ENCODE measurements at places on chromosomes 11 and 22.
A peak's percentile ranks its signal among the peaks of the same experiment; 100 is the strongest.

DNA sequence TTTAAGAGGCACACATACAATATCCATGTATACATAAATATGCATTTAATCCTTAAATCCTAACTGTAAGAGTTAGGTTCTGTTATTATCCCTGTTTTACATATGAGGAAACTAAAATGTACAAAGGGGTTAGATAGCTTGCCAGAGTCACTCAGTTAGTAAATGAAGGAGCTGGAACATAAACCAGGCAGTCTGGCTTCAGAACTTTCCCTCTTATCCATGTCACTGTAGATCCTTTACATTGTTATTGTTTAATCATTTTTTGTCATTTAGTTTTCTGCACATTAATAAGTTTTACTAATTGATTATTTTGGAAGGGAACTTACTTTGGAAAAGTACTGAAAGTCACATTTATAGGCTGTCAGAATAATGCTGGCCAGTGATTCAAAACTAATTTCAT, 282.4 kb downstream of the TMEM135 start:
- no peak for DNase-seq

DNA sequence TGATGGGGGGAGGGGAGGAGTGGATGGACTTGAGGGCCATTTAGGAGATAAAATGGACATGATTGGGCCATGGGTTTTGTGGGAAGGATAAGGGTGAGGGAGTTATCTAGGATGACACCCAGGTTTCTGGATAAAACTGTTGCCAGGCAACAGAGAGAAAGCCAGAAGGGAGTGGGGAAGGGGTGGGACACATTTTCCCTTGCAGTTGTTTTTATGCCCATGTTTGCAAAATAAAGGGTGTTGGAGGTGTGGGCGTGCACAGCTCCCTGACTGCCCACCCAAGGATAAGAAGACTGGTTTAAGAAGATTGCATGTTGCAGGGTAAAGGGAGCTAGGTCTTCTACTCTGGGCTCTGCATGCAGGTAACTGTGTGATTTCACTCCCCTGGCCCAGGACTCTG, 18.3 kb upstream of the YWHAH start:
- no peak for DNase-seq

DNA sequence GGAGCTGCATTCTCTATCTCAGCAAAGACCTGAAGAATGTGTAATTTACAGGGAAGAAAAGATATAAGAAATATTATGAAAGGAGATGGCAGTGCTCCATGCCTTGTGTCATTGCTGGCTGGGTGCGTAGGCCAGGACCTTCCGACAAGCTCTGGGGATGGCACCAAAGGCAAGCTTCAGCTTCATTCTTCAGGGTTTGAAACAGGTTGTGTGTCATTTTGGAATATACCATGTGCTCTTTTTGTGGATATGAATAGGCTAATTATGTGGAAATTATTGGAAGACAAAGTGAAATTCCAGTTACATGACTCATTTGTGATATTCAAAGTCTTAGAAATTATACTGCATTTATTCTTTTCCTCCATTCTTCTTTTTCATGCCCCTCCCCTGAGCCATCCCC, 5.7 kb upstream of the KIRREL3 start:
- no peak for DNase-seq

GRCh38 chr11:446891-447290, 3.2 kb upstream of the PTDSS2 start:
- DNase-seq: no peak

- no peak for DNase-seq
Measured at GRCh38 chr11:129710423-129710822, 105.2 kb upstream of the TMEM45B start.

GRCh38 chr11:131918663-131919062, 548.2 kb downstream of the NTM start:
- DNase-seq: no peak

- peak; percentile 51 for DNase-seq
Measured at GRCh38 chr11:17542249-17542648, 2.0 kb downstream of the USH1C start.

DNA sequence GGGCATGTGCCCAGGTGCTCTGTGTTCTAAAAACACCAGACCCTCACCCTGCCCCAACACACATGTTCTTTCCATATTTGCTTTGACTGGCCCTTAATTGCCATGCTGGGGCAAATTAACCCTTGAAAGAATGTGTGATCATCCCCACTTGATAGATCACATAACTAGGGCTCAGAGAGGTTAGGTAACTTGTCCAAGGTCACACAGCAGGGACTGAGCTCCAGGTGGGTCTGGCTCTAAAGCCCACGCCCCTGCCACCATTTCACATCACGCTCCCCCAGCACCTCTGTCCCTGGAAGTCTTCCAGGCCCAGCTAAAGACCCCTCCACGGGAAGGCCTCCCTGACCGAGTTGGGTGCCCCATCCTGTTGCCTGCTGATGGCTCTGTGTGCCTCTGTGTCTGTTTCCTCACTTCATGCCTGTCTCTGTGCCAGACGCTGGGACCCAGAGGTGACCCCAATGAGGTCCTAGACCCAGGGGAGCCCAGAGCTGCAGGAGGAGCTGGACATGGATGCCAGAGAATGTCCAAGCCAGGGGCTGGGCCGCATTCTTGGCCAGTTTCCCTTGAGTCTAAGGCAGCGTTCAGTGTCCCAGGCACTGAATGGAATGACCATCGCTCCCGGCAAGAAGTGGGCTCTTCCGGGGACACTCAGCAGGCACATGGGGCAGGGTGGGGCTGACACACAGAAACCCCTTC, 79.7 kb downstream of the MYO7A start:
- no peak for DNase-seq

DNA sequence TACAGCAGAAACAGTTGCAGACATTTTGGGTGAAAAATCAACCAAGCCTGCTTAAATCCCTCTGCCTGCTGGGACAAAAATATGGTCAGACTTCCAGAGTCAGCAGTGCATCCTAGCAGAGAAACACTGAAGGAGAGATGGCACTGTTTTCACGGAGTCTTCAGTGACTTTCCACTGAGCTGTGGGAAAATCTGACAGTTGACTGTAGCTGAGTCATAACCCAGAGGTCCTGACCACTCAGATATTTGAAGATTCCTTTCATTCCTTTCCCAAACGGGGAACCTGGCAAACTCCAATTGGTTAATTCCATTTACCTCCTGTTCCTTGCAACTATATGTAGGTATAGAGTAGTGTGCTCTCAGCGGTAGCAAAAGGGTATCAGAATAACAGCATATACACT, 20.9 kb upstream of the UPB1 start:
- DNase-seq: peak; percentile 26

DNA sequence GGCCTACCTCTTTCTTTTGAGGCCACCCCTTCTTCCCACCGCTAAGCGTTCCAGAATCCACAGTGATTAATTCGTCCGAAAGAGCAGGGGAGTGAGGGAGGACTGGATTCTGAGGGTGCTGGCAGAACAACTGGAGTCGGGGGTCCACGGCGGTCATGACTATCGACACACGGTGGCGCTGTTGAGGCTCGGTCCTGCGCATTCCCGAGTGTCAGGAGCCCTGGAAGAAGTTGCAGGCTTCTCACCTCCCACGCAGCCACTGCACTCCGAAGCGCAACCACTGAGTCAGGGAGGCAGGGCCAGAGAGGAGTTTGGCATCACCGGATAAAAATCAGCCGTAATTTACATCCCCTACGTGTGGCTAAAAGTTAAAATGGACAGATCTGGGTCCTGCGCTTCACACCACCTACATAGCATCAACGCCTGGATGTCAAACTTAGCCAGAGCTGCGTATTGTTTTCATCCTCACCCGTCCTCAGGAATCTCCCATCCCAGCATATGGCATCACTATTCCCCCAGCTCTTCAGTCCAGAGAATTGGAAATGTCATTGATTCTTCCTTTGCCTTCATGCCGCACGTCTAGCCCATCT, 10.7 kb upstream of the CTSF start:
- DNase-seq: peak; percentile 75

DNA sequence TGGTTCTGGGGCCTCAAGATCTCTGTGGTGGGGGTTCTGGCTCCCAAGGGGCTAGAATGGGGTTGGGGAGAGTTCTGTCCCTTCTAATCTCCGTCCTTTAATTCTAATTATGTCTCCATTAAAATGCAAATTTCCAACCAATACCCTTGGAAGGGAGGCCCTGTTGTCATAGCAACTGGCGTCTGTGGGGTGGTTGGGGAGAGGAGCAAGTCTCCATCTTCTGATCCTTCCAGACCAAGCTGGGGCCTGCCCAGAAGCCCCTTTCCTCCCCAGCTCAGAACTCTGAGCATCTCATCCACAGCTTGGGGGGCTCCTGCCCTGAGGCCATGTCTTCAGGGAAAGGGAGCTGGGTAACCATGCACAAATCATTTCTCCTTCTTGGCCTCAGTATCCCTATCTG, 5.4 kb upstream of the RPS19BP1 start:
- no peak for DNase-seq

DNA sequence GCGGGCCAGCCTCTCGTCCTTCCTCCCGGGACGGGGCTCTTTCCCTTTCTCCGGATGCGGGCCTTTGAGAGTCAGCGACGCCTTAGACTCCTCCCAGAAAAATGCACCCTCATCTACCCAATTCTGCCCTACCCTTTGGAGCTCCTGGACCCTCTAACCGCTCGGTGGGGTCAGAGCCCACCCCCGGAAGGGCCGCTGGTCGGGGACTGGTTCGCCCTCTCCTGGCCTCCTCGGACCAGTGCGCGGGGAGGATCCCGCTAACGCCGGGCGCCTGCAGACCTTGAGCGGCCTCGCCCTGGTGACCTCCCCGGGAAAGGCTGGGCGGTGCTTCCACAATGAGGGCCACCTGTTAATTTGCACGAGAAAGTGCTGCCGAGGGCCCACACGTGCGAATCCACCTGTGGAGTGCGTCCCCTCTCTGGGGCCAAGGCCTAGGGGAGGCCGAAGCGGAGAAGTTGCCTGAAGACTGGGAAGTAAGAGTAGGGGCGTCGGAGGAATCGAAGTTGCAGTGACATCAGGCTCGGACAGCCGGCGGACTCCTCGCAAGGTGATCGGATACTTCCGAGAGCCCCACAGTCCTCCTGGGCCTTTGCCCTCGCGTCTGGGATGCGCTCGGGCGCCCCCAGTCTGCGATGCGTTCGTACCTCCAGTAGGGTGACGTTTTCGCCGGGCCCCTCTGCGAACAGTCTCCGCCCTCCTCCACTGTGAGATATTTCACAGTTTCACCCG, 61.5 kb downstream of the ENDOD1 start:
- peak; percentile 90 for DNase-seq

DNA sequence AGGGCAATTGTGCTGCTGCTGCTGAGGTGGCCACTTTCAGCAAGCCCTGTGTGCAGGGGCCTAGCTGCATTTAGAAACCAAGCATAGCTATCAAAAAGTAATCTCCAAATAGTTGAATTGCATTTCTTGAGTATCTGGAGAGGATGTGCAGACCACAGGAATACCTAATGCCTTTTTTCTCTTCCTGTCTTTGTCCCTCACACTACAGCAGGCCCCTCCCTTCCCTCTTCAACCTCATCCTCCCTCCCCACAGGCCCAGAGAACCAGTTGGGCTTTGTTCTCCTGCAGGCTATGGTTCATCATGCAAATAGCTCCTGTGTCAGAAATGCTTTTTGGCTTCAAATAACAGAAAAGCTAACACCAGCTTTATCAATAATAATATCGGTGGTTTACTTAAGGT, 47.7 kb downstream of the DKK3 start:
- DNase-seq: no peak

GRCh38 chr11:107504981-107505380, 47.4 kb upstream of the CWF19L2 start:
- no peak for DNase-seq

DNA sequence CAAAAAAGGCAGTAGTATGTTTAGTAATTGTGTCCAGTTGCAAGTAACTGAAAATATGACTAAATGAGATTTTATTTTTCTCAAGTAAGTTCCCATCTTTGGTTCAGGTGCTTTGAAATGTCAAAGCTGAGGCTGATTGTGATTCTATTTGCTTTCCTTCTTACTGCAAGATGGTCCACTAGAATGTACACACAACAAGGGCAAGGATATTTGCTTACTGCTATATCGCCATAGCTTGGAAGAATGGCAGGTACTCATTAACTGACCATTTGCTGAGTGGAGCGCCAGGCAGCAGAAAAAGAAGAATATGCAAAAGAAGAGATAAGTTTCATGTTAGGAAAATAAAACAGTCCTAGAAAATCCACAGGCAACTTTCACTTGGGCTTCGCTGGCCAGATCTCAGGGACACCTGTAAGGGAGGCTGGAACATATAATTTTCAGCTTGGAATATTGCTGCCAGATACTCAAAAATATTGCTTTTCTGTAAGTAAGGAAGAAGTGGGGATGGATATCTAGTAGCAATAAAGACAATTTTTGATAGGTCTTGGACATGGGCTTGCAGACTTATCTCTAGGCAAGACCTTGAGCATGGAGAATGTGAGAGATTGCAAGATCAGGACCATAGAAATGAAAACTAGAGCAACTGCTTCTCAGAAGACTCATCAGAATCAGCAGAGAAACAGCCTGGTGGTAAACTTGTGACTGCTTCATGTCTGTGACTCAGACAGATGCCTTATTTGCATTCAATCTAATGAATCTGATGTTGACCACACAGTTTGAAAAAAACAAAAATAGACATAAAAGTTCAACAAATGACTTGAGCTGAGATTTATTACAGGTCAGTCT, 44.8 kb upstream of the OR9Q1 start:
- DNase-seq: no peak

DNA sequence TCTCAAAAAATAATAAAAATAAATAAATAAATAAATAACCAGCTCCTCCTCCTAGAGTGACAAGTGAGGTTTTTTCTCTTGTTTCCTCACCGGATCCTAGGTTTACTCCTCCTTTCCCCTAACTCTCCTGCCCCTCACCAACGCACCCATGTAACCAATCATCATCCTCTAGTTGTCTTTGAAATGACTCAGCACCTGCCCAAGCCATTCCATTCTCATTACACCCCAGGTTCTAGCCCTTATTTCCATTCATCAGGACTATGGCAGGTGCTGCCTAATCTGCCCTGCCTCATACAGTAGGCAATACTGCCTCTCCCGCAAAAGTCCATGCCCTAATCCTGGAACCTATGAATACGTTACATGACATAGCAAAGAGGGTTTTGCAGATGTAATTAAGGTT, 60.4 kb downstream of the BUD13 start:
- no peak for DNase-seq

GRCh38 chr22:37324340-37325038, 42.2 kb downstream of the CYTH4 start:
- no peak for DNase-seq

GRCh38 chr22:40111451-40111850, 66.3 kb upstream of the TNRC6B start:
- no peak for DNase-seq

GRCh38 chr11:108468478-108468864, 1.1 kb upstream of the C11orf65 start:
- DNase-seq: no peak

DNA sequence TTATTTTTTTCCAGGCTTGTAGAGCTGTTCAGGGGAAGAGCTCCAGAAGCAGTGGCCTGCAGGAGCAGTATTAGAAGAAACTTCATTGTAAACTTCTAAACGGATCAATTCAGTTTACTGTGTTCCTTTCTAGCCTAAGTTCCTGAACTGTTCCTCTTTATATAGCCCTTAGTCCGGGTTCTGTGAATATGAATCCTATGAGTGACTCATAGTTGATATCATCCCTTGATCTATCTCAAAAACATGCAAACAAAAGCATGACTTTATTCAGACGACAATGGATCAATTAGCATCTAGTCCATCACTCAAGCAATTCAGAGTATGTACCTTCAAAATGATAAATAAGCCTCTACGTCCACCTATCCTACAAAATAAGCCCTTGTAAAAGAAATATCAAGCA, at the start of gene MMP12:
Gene MMP12 (minus strand): TSS at position 131 of the 400 bp plus-strand sequence. CDS start 45 bp downstream, at position 86.
- DNase-seq: no peak

GRCh38 chr22:30253205-30253852, 6.8 kb upstream of the LIF start:
- peak; percentile 95 for DNase-seq

Data from Calu3 (cell line).